ENCODE measurements at places on chromosomes 2 and 18.

GRCh38 chr2:3242747-3243369, 134.8 kb downstream of the EIPR1 start:
- no peak for DNase-seq

GRCh38 chr18:47901624-47902362, 28.7 kb downstream of the SMAD2 start:
- no peak for DNase-seq

GRCh38 chr18:77057006-77057395, 75.6 kb downstream of the MBP start:
- peak; percentile 39 for DNase-seq

DNA sequence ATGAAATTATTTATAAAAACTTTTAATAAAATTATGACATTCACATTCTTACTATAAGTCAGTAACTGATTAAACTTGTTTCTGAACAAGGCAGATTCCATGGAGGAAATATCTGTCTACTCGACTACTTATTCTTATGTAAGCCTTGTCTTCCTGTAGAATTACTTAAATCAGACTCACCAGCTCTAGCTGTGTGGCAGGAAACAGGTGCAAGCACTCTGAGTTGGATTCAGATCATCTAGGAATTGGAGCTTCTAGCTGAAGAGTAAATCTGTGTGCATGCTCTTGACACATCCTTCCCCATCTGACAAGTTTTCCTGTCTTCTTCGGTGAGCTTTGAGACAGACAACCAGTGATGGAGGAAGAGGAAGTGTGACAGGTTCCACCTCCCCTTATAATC, 284.7 kb downstream of the TRIB2 start:
- DNase-seq: no peak

DNA sequence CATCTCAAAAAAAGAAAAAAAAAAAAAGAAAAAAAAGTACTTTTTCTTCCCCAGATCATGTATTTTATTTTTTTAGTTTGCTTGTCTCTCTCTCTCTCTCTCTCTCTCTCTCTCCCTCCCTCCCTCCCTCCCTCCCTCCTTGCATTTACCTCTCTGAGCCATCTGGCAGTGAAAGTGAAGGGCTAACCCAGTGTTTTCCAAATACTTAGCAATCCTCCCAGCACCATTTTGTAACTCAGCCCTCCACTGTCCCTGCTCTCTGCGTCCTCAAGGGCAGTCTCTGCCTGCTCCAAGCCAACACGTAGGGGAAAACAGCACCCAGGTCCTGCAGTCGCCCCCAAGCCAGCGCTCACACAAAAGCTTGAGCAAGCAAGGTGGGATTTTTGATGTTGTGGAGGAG, 19.6 kb upstream of the TEX44 start:
- no peak for DNase-seq

DNA sequence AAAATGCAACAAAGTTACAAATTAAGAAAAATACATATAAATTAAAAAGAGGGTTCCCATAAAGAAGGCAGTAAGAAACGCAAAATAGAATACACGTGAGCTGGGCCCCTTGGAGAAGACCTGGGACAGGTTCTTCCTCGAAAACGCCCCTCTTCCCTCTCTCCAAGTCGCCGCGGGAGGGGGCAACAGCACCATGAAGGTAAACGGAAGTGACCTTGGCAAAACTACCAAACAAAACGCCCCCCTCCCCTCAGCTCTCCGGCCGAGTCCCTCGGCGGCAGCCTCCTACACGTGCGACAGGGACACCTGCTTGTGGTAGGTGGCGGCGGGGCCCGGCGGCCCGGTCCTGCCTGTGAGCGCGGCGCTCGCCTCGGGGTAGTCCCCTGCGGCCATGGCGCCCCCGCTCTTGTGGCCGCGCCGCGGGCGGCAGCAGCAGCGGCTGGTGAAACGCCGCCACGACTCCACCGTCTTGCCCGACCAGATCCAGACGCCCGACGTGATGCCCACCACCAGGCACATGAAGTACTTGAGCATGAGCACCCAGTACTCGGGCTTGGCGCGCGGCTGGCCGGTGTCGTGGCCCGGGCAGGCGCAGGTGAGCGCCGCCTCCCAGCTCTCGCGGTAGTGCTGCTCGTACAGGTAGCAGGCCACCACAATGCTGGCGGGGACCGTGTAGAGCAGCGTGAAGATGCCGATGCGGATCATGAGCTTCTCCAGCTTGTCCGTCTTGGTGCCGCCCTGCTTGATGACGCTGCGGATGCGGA, 2.8 kb downstream of the FZD5 start:
- no peak for DNase-seq

GRCh38 chr2:46801731-46802664, 113.6 kb downstream of the MCFD2 start:
- DNase-seq: no peak

DNA sequence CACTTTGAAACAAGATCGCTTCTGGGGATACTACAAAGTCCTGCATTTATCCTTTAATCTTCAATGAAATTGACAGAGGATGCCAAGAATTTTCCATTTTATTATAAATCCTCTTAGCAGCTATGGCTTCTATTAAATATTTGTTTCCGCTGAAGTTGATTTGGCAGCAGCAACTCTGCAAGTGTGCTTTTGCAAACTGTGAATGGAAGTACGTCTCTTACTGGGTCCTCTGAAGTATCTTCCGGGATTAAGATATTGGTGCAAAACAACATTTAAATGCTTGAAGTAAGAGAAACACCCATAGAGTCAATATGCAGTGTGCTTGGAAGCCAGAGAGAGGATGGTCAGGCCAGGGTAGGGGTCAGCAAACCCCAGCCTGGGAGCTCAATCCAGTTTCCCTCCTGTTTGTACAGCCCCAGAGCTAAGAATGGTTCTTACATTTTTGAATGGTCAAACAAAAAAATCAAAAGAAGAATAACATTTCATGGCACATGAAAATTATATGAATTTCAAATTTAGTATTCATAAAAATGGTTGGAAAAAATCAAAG, 13.6 kb downstream of the CCDC68 start:
- DNase-seq: no peak

- DNase-seq: no peak
Observed at GRCh38 chr2:153311432-153311831, 167.1 kb downstream of the RPRM start.

DNA sequence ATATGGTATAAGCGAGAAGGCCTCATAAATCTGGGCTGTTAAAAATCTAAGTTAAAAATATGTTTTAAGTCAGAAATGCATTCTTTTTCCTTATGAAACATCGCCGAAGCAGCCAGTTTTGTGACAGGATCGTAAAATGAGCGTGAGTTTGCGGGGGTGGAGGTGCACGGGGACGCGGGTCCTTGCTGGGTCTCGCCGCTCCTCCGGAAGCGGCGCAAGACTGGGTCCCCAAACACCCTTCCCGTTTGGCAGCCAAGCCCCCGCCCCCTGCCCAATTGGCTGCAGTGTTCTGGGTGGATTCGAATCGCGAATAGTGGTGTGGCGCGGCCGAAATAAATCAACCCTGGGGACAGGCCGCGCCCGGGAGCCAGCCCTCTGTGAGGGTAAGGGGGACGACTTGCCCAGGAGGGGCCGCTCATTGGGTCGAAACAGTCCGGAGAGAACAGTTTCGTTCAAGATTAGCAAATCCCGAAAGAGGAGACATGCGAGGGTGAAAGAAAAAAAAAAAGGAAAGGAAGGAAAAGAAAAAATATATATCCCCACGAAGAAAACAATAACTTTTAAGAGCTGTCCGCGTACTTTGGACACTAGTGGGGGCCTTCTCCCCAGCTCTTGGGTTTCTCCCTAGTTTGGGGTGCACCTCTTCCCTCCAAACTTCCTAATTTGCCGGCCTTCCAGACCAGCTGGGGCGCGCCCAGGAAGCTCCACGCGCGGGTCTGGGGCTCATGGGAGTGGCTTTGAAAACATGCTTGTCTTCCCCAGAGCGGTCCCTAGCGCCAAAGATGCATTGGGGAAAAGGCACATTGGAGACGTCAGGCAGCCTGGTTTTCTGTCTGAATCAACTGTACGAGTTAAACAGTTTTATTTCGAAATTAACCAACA, 3.1 kb upstream of the GATA6 start:
- DNase-seq: no peak

- DNase-seq: no peak
Observed at GRCh38 chr18:7890075-7890474, 323.0 kb downstream of the PTPRM start.

DNA sequence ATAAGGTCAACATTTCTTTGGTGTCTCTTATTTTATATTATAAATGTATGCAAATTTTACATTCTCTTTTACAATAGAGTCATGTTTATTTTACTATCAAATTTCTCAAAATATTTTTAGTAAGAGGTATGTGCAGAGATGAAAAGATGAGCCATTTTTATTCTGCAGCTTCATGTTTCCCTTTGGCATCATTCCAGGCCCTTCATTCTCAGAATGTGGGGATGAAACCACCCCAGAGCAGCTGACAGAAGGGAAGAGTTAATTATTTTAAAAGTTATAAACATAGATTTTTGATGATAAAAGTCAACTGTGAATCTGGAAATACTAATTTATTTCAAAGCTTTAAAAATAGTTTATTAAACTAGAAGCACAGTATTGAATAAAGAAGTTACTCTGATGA, 12.8 kb upstream of the FSHR start:
- no peak for DNase-seq

DNA sequence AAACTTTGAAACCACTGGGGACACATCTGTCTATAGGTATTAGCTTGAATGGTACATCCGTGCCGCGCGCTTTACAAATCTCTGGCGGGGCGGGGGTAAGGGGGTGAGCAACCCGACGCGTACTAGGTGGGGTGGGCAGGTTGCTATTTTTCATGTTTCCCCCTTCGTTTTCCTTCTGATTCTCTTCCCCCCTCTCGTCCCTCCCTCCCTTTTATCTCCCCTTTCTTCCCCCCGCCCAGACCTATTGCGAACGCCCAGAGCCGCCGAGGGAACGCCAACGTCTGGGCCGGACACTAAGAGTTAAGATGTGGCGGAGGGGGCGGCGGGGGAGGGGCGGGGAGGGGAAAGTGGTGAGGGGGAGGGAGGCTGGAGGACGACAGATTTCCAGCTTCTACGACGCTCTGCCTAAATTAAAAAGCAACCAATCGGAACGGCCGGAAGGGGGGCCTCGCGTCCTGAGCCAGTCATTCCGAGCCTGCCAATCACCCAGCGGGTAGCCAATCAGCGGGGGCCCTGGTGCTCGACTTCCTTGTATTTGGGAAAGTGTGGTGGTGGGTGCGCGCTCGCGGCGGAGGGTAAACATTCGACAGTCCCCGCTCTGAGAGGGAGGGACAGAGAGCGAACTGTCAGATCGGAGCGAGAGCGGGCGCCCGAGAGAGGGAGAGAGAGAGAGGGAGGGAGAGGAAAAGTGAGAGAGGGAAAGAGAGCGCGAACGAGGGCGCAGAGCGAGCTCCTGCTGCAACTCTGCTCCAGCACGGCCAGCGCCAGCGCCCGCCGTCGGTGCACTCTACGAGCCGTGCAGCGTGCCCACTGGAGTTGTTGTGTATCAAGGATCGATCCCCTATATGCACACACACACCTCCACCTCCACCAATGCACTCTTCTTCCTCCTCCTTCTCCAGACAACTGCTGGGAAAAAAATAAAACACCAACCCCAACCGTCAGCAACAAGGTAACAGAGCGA, at the start of gene POU3F3:
TSS of gene POU3F3 (plus strand) at position 582 of the 964 bp plus-strand sequence. CDS start 1,396 bp downstream, outside the sequence.
- DNase-seq: peak; percentile 95

- no peak for DNase-seq
Observed at GRCh38 chr18:36635414-36636096, 193.2 kb downstream of the TPGS2 start.

DNA sequence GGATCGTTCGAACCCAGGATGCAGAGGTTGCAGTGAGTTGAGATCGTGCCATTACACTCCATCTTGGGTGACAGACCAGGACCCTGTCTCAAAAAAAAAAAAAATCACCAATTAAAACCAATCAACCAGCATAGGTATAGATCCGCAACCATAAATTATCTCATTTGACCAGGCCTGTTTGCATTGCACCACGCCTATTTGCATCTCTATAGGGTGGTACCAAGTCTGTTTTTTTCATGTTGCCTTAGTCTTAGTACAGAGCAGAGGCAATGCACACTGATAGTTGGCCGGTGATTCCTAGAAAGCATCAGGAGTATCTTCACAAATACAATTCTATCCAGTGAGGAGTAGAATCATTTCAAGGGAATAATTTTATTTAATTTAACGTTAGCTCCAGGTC, 9.3 kb upstream of the NPC1 start:
- DNase-seq: no peak

- peak; percentile 3 for DNase-seq
Observed at GRCh38 chr2:187429989-187430388, 18.1 kb downstream of the CALCRL start.
